ENCODE measurements at places on chromosomes 2 and 18.

DNA sequence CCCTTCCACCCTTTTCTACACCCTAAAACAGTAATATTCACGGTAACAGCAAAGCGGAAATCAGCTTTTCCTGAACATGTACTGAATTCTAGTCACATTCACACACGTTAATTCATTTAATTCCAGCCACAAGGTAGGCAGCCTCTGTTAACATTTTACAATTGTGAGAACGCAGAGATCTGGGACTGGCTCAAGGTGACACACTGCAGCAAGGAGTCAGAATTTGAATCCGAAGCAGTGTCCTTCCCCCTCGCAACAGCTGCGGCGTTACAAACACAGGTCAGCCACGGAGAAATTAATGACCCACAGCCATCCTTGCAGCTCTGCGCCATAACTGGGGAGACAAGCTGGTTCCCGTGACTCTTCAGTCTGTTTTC is 818 bp upstream of the SLC20A1 start:
- DNase-seq = no peak

GRCh38 chr2:225930687-225931086 is 531.2 kb downstream of the NYAP2 start:
- DNase-seq = no peak

DNA sequence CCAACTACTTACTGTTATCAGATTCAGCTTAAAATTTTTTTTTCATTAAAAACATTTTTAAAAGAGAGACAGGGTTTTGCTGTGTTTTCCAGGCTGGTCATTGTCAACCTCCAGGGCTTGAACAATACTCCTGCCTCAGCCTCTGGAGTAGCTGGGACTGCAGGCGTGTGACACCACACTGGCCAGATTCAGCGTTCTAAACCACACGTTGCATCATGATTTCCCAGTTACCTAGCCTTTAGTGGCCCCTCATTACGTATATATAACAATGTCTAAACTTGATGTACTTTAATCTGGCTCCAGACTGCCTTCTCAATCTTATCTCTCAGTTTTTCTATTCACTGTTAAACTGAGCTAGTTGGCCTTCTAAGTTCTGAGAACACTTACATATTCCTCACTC is 89.6 kb downstream of the COMMD1 start:
- DNase-seq = no peak

- DNase-seq = no peak
These were observed 90.2 kb downstream of the ZNF521 start for GRCh38 chr18:25261768-25262167.

DNA sequence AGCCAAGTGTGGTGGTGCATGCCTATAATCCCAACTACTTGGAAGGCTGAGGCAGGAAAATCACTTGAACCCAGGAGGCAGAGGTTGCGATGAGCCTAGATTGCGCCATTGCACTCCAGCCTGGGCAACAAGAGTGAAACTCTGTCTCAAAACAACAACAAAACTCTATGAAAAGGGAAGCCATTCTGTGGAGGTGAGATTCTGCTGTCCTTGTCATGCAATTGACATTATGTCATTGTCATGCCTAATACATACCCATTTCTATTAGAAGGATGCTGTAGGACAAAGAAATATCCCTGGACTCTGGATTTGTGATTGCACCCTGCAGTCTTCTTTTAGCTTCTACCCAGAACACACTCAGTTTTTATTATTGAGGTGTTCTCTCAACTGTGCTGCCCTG is 8.6 kb downstream of the RASGRP3 start:
- DNase-seq = no peak

DNA sequence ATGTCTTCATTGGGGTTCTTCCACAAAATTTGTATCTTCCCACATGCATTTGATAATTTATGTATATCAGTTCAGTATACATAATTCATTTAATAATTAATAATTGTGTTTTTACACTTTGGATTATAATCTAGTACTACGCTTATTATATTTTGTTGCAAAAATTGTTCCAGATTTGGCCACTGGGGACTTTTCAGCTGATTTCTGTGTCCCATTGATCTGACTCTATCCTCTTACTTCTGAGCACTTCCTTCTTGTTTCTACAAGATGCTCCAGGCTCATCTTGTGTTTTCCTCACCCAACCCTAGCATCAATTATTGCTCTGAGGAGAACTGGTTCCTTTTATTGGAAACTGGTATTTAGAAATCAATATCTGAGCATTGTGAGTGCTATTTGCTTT is 215.3 kb upstream of the CDH19 start:
- DNase-seq = no peak

DNA sequence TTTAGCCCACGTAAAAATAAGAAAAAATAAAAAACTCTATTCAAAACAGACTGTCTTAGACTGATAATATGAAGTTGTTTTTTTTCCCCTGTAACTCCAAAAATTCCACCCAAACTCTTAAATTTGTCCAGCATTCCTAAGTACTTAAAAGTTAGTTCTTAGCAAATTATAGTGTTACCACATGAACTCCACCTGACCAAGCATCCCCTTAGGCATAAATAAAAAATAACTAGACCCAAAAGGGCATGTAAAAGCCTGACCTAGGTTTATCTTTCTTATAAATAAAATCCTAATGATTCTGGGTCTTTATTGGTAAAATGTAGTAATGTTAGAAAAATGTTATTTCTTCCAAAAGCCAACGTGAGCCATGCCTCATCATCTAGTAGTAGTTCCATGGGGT is 54.3 kb downstream of the TTC21B start:
- no peak for DNase-seq

DNA sequence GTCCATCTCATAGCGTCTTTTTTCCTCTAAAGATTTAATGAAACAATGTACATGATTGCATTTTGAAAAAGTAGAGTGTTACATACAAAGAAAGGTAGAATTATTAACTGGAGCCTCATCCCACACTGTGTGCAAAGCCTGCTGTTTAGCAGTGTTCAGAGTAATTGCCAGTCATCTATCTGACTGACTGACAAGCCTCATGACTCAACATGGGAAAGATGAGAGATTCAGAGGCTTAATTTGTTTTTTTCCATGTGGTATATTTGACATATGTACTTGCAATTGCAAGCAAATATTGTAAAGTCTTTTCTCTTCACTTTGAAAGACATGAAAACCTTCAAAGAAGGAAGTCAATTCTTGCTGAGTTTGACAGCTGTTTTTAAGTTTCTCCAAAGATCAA is 14.7 kb downstream of the PCARE start:
- no peak for DNase-seq
